ENCODE measurements at places on chromosomes 2 and 18.

- no peak for DNase-seq
Observed at GRCh38 chr2:63639344-63639743, 50.6 kb downstream of the MDH1 start.

GRCh38 chr2:37934591-37935513, 9.8 kb downstream of the RMDN2 start:
- no peak for DNase-seq

- no peak for DNase-seq
Observed at GRCh38 chr2:6103949-6104348, 411.8 kb downstream of the SOX11 start.

- DNase-seq = no peak
Observed at GRCh38 chr2:143085125-143085784, 44.0 kb upstream of the ARHGAP15 start.

GRCh38 chr2:44786045-44786816, 155.3 kb upstream of the SIX3 start:
- no peak for DNase-seq

- no peak for DNase-seq
Observed at GRCh38 chr2:224143526-224143925, 104.4 kb upstream of the SERPINE2 start.

DNA sequence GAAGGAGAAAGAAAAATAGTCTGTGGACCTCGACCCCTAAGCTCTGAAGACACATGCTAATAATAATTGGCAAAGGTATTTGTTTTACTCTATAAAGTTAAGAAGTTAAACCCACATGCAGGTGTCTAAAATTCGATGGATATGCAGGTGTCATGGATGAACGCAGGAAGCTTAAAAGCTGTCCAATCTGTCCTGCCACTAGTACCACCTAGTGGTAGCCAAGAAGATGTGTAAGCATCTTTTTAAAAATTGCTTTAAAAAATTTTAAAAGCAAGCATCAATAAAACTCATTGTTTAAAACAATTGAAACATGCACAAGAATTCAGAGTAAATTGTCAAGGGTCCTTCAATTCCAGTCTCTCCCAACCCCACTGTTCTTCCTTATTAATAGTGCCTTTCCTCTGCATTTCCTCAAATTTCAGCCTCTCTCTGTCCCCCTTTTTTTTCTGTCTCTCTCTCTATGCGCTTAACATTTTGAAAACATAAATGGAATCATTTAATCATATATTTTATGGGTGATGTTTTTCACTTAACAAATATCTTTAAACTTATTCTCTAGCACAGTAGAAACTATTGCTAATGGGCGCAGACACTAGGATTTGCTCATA, 30.6 kb upstream of the PPP3R1 start:
- no peak for DNase-seq

DNA sequence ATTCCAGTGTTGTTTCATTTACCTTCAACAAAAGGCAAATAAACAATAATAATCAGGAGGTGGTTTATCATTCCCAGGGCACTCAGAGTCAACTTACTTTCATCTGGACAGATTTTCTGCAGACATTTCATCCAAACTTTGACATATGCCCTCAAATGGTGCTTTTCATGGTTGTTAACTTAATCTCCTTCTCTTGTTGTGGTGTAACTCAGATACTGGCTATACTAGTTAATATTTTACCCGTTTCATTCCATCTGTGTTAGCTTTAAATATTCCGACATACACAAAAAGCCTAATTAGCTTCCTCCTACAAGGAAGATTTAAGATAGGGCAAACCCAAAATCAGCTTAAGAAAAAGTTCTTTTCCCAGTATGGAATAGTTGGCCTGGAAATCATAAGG, 44.4 kb upstream of the RPE start:
- no peak for DNase-seq

DNA sequence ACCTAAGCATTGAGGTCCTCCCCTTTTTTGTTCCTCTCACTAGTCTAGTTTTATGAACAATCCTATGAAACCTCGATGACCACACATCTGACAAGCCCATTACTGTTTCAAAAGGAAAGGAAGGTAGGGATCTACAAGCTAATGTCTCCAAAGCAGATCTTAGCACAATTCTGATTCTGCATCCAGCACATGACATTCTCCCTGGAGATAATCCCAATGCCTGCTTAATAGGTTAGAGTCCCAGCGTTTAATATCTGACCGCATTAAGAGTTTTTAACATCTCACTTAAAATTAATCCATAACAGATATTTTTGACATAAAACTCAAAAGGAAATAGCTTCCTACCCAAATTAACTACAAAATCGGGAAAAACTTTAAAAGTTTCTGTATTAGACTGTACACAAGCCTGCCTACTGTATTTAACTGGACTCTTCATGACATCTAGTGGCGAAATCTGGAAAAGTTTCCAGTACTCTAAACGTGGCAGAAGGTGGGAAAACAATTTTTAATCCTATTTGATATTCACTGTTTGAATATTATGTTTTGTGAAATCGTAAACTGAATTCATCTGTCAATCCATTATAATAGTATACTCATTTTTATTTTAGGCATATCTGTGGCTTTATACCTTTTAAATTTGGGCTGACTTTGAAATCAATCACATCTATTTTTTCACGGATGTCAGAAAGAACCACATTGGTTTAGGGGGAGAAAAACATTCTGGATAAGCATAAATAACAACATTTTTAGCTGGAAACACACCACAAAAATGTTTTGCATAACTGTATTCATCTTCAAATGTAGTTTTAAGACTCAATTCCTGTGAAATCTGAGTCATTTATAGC, 62.4 kb downstream of the TXNL1 start:
- no peak for DNase-seq
